Stimulated activated CD4-positive, alpha-beta T cell treated with anti-CD3 and anti-CD28 coated beads, Interleukin-15, amount 100 ng/mL, for 48 hours (primary cell): ENCODE measurements at places on chromosomes 6 and 20.

GRCh38 chr6:36642913-36643817, 35.3 kb upstream of the CDKN1A start:
- DNase-seq: no peak

GRCh38 chr20:51763965-51764602, 4.1 kb downstream of the ATP9A start:
- no peak for DNase-seq

GRCh38 chr6:106757267-106757666, 127.9 kb downstream of the QRSL1 start:
- no peak for DNase-seq

DNA sequence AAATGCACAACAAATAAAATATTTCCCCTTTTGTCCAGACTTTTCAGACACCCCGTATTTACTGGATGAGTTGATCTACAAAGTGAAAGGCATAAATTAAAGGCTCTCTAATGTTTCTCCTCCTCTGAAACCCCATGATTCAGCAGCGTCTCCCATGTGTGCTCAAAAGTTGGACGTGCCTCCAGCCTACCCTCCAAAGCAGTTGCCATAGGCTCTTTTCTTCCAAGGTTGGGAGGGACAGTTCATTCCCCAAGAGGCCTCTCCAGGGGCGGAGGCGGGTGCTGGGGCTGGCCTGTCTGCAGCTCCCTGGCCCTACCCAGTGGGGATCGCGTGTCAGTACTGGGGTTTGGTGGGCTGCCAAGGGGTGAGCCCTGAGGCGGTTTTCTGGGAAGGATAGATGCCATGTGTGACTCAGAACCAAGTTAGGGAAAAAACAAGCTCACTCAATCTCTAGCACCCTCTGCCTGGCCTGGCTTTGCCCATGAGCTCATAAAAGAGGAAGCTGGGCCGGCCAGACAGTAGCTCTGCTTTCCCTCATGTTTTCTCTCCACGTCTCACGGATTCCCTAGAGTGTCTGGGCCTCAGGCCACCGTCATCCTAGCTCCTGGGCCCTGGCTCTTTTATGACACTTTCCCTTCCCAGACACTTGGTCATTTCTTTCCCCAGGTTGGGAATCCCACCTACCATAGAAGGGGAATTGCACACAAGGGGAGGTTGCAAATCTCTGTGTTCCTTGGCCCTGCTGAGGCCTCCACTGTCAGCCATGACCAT, 8.0 kb upstream of the IER3 start:
- DNase-seq: no peak

DNA sequence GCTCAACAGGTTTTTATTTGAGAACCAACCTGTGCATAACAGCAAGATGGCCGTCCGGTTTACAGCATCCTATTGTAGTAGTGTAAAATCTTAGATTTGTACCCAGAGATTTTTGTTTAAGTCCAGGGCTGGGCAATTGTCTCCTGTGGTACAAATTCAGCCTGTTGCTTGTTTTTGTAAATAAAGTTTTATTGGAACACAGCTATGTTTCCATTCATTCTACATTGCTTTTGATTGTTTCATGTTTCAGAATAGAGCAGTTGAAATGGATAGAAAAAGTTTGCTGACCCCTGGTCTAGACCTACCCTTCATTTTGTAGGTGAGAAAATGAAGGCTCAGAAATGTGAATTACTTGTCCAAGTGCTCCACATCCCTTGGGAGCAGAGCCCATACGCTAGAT, 8.5 kb downstream of the SMPDL3A start:
- DNase-seq: no peak

- no peak for DNase-seq
These were observed 139.9 kb downstream of the BFSP1 start for GRCh38 chr20:17391127-17391771.

DNA sequence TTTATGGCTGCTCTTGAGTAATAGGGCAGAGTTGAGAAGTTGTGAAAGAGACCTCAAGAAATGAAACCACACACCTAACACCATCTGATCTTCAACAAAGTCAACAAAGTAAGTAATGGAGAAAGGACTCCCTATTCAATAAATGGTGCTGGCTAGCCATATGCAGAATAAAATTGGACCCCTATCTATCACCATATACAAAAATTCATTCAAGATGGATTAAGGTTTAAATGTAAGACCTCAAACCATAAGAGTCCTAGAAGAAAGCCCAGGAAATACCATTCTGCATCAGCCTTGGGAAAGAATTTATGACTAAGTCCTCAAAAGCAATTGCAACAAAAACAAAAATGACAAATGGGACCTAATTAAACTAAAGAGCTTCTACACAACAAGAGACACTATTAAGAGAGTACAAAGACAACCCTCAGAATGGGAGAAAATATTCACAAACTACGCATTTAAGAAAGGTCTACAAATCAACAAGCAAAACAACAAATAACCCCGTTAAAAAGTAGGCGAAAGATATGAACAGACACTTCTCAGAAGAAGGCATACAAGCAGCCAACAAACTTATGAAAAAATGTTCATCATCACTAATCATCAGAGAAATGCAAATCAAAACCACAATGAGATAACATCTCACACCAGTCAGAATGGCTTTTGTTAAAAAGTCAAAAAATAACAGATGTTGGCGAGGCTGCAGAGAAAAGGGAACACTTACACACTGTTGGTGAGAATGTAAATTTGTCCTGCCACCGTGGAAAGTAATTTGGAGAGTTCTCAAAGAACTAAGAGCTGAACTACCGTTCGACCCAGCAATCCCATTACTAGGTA, 4.0 kb downstream of the MAP3K5 start:
- no peak for DNase-seq

GRCh38 chr20:45154183-45154582, 20.5 kb upstream of the PI3 start:
- DNase-seq: no peak

GRCh38 chr6:81895511-81896185, 143.2 kb upstream of the TENT5A start:
- no peak for DNase-seq

GRCh38 chr20:35541783-35542662, at the start of gene ERGIC3:
Gene ERGIC3, plus strand, starts transcription at chr20:35542078. Its CDS starts 20 bp downstream, at chr20:35542098.
- peak; percentile 98 for DNase-seq

GRCh38 chr6:79841577-79842375, 105.6 kb downstream of the ELOVL4 start:
- DNase-seq: no peak

DNA sequence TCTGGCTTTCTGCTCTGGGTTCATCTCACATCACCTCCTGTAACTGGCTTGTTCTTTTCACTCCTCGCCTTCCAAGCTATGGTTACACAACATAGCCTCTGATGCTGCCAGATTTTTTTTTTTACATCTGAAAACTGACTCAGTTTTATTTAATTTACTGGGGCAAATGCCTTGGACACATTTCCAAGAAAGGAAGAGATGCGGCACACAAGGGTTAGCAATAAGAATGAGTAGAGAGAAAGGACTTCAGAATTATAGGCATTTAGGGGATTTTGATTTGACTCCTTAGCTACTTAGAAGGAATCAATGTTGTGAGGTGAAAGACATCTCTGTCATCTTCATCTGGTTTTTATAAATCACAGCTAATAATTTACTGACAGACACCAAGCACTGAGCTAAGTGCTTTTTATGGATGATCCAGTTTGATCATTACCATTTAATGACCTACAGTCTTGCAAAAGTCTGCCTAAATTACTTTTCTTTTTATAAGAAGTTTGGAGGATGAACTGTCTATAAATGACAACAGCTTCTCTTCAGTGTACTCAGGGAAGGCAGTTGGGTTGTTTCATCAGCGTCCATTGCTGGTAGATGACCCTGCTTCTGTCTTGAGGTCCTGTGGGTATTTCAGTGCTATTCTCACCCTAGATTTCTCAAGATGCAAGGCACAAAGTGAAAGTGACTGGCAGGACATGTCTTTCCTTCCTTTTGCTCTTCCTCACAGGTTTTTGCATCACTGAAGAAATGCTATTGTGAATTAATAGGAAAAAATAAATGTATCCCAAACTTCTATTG, 31.1 kb downstream of the LAMA4 start:
- no peak for DNase-seq

DNA sequence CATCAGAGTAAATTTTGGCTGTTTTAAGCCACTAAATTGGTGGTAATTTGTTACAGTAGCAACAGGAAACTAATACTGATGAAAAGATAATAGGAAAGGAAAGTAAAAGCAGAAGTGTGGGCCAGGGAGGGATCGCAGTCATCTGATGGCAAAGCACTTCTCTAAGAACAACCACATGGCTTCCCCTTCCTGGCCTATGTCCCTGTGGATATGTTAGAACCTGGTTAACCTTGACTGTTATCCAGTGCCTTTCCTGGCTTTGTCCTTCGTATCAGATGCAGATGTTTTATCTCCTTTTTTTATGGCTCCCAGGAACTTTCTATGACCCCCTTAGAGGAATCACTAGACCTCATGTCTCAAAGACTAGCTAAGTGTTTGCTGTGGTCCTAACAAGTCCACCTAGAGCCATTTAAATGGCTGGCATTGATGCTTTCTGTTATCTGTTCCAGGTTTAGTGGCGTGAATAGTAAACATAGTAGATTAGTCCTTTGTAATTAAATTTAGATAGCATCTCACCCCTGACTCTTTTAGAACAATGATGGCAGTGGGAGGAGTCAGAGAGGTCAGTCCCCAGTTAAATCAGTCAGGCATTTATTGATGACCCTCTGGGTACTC, 79.2 kb upstream of the PHACTR2 start:
- no peak for DNase-seq

GRCh38 chr6:121305957-121306607, 28.2 kb downstream of the TBC1D32 start:
- DNase-seq: no peak

DNA sequence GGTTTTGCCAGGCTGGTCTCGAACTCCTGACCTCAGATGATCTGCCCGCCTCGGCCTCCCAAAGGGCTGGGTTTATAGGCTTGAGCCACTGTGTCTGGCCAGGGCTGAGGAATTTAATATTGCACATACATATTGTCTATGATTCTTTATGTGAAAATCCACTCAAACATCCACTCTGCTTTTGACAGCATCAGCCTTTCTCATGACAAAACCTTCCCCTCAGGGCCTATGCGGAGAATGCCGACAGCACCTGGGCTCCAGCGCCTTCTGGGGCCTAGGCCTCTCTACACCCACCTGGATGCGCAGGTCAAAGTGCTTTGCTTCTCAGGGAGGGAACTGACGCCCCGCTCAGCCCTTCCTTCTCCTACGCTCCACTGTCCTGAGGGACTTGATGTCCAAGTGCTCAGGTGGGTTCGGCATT, 5.4 kb downstream of the RAMACL start:
- DNase-seq: no peak

DNA sequence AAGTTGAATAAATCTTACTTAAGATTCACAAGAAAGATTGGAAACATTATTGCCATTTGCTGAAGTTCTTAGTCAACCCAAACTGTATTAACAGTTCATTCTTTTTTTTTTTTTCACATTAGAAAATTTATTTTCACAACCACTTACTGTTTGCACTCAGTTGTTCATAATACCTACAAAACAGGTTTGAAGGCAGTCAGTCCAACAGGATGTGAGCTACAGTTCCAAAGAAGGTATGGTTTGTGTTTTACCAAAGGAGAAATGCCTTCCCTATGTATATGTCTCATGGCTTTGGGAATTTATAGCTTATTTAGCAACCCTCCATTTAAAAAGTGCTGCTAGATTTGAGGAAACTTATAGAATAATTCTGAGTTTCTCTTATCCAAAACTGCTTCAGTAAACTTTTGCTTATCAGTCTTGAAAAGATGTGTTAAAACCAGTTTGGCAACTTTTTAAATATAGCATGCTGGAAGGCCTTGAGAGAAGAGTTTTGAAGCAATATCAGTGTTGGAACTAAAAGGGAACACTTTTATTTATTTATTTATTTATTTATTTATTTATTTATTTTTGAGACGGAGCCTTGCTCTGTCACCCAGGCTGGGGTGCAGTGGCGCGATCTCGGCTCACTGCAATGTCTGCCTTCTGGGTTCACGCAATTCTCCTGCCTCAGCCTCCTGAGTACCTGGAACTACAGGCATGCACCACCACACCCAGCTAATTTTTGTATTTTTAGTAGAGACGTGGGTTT, 46.8 kb upstream of the RREB1 start:
- no peak for DNase-seq

- no peak for DNase-seq
These were observed 212.3 kb downstream of the ERMARD start for GRCh38 chr6:169963581-169964297.

DNA sequence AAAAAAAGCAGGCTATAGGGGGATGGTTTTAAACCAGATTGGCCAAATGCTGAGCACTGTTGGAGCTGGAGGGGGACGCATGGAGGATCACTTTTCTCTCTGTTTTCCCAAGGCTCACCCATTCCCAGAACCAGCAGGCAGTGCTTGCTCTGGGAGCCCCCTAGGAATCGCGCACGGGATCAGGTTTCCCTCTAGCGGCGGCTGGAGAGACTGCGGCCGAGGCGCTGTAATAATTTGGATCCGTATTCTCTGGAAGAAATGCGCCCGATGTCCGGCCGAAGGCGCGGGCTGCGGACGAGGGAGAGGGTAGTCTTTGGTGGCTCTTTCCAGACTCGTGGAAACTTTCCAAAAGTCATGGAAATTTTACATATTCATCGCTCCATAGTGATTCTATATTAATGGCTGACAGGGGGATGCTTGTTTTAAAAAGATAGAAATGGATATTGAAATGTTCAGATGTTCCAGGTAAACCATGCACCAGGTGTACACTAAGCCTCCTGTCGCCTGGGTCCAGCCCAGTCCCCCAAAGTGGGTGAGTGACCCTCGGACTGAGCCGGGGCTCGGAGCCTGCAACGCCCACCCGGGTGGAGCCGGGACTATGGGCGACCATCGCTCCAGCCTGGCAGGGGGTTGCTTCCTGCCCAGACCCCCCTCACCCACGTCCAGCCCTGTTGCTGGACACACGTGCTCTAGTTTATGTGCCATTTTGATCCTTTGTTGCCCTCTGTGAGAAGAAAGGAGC, 78.7 kb upstream of the PHACTR3 start:
- peak; percentile 12 for DNase-seq

DNA sequence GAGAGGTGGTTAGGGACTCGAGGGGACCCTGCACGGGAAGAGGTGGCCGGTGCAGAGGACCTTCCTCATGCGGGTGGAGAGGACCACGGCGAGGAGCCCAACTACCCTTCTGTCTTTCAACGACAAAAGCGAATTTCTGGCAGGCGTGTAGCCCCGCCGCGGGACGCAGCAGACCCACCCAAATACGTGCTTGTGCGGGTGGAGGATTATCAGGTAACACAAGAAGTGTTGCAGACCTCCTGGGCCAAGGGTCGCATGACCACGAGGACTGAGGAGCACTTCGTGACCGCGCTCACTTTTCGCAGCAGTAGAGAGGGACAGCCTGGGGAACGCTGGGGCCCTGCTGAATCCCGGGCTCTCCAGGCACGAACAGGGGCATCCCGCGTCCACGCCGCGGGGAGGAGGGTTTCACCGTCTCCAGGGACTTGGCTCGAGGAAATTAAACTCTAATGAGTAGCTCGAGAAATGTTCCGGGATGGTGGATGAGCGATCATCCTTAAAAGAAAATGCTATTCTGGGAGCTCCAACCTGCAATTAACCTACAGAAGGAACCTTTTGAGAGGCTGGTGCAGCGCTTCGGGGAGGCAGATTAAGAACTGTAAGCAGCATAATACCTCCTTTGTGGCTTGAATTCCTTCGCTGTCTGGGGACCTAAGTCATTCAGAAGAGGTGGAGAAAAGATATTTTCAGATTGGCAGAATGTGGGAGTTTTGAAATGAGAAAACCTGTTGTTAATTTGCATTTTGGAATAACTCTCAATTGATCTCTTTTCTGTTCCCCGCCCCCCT, 804 bp downstream of the C6orf141 start:
- no peak for DNase-seq
